CD4-positive, alpha-beta T cell treated with Interleukin-4 for 1 hour (primary cell): ENCODE measurements at places on chromosomes 11 and 22.

GRCh38 chr11:123640677-123641494 is 13.5 kb downstream of the SCN3B start:
- peak; percentile 33 for DNase-seq

GRCh38 chr11:44916801-44917385 is 33.8 kb downstream of the TP53I11 start:
- no peak for DNase-seq

DNA sequence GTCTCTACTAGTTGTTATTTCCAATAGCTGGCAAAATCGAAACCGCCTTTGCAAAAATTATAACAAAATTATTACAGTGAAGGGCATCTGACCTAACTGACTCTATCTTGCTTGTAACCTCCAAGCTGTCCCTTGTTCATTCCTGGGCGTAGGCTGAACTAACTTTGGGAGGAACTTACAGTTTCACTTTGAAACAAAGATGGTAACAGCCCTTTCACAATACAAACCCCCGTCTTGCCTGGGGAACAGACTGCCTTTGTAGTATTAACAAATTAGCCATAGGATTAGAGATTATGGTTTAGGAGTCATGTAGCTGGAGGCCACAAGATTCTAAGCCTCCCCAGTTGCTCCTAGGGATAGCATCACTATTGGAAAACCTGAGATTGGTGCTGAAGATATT is 131.6 kb upstream of the HSD17B12 start:
- DNase-seq: no peak

DNA sequence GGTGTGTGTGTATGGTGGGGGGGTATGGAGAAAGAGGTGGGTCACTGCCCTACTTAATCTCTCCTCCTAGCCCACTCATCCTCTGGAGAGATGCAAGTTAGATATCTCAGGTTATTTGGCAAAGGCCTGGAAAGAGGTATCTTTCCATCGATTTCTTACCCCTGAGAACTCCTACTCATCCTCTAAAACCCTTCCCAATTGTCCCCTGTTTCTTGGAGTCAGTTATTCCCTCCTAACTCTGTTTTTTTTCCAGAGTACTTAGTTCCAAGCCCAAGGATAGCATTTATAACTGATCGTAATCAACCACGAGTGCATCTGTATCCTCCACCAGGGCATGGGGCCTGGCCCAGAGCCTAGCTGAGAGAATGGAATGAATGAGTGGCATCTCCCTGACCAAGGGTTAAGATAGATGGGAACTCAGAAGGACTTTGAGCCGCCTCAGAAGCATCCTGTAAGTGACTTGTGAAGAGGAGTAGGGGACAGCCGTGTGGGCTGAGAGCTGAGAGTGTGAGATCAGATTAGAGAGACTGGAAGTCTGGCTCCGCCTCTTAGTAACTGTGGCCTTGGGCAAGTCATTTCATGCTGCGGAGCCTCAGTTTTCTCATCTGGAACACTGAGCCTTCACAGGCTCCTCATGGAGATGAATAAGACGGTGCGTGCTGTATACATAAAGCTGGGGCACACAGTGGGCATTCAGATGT is 16.2 kb downstream of the CD6 start:
- peak; percentile 65 for DNase-seq

- DNase-seq: no peak
Measured at GRCh38 chr22:16834971-16835370, 9.8 kb upstream of the XKR3 start.

GRCh38 chr22:29369460-29369859 is 18.9 kb downstream of the AP1B1 start:
- DNase-seq: no peak

DNA sequence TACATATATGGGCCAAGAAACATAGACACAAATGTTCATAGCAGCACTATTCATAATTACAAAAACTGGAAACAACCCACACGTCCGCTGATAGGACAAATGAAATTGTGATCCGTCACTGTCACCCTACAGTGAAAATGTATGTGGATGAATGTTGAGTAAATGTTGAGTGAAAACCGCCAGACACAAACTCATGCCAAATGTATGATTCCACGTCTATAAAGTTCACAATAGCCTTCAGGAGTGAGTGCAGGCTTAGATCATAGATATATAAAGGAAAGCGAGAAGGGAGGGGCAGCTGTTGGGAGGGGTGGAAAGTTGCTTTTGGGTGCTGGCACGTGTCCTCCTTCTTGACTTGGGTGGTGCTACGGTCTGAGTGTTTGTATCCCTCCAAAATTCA is 33.6 kb downstream of the DBX1 start:
- DNase-seq: no peak

DNA sequence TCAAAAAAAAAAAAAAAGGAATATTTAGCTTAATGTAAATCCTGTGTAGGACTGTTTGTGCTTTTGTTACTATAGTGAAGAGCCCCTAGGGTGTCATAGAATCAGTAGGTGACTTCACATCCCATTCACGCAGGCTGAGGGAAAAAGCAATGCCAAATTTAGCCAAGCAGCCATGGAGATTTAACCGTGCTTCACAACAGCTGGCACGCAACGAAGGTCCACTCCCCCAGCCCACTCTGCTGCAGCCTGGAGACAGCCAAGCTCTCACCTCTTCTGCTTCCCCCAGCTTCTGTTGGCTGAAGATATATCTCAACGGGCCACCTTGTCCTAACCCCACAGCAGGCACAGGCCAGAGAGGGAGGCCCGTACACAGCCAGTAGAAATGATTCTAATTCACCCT is 78.8 kb upstream of the BID start:
- DNase-seq: no peak

DNA sequence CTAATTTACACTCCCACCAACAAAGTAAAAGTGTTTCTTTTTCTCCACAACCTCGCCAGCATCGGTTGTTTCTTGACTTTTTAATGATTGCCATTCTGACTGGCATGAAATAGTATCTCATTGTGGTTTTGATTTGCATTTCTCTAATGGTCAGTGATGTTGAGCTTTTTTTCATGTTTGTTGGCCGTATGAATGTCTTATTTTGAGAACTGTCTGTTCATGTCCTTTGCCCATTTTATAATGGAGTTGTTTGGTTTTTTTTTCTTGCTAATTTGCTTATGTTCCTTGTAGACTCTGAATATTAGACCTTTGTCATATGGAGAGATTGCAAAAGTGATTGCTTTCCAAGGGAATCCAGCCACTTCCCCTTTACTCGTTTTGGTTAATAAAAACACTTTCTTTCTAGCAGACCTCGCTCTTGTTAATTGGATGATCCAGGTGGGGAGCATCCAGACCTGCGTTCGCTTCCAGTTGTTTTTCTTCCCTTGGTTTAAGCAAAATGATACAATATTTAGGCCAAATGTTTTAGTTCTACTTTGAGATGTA is 17.1 kb upstream of the APOL4 start:
- no peak for DNase-seq
